ENCODE measurements at places on chromosomes 16 and 17.

DNA sequence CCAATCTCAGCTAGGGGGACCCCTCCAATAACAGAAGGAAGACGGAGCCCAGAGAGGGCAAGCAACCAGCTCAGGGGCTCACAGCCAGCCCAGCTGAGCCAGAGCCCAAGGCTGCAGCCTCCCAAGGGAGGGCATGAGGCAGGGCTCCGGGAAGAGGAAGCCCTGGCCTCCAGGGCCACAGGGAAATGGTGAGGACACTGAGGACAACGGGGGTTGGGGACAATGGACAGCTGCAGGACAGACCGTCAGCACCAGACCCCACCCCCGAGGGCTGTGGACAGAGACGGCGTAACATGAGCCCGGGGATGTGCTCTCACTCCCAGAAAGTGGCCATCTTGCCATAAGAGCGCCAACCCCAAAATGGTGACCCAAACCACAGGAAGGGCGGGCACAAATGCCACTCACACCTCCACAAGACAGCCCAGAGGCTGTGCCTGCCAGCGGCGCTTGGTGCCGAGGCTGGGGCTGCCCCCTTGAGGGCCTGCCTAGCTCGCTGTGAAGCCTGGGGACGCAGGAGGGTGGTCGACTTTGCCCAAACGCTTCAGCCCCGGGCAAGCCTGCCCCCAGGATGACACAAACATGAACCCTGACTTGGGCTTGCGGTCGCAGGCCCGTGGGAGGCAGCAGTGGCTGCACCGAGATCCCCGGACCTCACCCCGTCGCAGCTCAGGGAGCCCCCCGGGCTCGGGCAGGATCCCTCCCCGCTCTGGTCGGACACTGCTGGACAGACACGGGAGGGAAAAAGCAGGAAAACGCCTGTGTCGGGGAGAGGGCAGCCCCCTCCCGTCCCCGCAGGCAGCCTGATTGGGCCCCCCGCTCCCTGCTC lies 10.5 kb downstream of the PIMREG start:
- no peak for DNase-seq

DNA sequence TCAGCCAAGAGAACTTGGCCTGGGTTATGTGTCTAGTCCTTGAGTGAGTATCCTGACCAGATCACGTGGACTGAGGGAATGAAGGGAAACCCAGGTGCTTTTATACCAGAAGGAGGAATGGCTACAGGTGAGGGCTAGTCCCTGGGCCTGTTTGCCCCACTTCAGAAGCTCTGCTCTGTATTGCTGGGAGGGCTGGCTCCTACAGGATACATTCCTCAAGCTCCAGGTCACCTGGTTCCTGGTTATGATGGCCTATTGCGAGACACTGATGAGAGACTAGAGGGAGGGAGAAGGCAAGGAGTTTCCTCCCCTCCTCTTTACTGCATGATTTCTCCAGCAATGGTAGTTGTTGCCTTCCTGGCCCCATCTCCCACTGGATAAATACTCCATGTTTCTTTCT lies 19.0 kb upstream of the SMG8 start:
- no peak for DNase-seq

DNA sequence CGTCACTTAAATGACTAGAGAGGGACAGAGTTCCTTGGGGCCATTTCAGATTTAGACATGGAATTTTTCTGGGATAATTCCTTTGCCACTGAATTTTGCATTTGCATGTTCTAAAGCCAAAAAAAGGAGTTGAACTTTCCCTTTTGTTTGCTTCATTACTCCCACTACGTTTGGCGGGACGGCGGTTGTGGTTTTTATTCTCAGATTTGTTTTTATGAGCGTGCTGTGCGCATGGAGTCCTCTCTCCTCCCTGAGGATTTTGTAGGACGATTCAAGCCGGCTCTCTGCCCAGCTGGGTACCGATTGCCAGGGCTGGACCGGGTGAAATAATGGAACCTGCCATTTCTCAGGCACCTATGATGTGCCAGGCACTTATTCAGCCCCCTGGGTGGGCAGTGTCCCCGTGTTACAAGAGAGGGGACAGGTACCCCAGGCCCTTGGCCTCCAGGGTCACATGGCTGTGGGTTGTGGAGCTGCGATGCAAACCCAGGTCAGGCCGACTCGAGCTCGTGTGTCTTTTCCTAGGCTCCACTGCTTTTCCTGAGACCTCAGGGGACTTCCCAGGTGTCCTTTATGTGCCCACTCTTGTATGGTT lies 18.8 kb downstream of the CMIP start:
- DNase-seq: no peak

DNA sequence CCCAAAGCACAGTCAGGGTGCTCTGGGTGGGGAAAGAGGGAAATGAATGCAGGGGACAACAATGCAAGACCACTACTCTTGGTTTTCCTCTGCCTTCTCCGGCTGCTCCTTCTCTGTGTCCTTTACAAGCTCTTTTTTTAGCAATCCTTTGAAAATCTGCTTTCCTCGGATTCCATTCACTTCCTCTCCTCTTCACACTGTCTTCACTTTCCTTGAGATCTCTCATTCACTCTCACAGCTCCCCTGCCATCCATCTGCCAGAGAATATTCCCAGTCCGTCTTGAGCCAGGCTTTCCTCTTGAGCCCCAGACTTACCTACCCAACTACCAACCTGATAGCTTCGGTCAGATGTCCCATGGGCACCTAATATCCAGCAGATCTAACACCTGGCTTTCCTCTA lies 11.0 kb upstream of the SPOP start:
- no peak for DNase-seq

DNA sequence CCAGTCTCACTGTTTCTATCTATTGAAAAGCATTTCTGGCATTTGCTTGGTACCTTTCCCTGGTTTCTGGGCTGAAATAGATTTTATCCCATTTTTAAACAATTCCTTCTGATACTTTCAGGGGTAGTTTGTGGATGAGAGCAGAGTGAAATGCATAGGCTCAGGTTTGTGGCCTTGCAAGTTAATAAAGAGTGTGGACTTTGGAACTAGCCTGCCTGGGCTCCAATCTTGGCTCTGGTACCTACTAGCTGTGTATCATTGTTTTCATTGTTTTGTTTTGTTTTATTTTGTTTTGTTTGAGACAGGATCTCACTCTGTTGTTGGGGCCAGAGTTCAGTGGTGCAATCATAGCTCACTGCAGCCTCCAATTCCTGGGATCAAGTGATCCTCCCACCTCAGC lies 175.5 kb downstream of the PRKCB start:
- no peak for DNase-seq

- DNase-seq: no peak
Observed at GRCh38 chr17:78840530-78840779, 159 bp downstream of the USP36 start.

DNA sequence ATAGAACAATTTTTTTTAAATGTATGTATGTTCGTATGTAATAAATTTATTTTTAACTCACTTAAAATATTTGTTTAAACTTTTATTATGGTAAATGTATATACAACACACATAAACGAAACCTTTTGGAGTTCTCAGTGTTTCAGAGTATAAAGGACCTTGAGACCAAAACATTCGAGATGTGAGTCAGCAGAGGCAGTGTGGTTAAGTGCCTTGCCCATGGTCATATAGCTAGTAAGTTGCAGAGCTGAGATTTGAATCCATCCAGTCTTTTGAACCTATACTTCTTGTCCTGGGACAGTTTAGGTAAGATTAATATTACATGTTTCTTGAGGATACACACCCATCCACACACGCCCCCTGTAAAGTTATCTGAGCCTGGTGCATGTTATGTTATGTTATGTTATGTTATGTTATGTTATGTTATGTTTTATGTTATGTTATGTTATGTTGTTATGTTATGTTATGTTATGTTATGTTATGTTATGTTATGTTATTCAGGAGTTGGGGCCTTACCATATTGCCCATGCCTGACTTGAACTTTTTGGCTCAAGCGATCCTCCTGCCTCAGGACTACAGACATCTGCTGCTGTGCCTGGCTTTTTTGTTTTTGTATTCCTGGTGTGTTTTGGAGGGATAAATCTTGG lies 41.8 kb downstream of the TNRC6A start:
- DNase-seq: no peak

DNA sequence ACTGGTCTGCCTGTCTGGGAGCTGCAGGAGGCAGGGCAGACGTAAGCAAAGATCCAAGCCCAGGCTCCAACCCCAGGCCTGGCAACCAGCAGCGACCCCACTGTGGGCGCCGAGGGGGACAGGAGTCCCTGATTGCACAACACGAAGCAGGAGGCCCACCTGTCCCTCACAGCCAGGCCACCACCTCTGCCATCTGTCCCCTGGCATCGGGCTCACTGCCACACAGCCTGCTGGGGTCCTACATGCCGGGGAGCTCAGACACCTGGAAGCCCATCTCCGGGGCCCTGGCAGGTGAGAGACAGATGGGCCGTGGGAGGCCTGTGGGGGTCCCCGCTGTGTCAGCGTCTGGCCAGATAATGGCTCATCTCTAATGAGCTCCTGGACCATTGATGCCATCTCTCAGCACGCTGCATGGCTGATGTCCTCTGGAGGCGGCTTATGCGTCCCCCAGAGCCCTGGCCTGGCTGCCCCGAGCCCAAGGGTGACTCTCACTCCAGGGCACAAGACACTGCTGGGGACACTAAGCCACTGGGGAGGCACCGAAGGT lies 11.3 kb upstream of the RASD1 start:
- DNase-seq: no peak

Data from stimulated activated CD4-positive, alpha-beta T cell treated with anti-CD3 and anti-CD28 coated beads, Interleukin-15, amount 100 ng/mL, for 1 hour (primary cell).